ENCODE measurements at places on chromosomes 6 and 20.
A peak's percentile ranks its signal among the peaks of the same experiment; 100 is the strongest.

GRCh38 chr6:125818225-125818657, 27.5 kb downstream of the NCOA7 start:
- H3K27ac ChIP-seq = peak overlapping the region; percentile 96
- no peaks in the 10 kb centered on the region for H3K27me3 ChIP-seq
- peaks cover 10% of the 10 kb centered on the region for H3K36me3 ChIP-seq
- H3K4me1 ChIP-seq = peaks cover 49% of the 10 kb centered on the region
- DNase-seq = no peak

DNA sequence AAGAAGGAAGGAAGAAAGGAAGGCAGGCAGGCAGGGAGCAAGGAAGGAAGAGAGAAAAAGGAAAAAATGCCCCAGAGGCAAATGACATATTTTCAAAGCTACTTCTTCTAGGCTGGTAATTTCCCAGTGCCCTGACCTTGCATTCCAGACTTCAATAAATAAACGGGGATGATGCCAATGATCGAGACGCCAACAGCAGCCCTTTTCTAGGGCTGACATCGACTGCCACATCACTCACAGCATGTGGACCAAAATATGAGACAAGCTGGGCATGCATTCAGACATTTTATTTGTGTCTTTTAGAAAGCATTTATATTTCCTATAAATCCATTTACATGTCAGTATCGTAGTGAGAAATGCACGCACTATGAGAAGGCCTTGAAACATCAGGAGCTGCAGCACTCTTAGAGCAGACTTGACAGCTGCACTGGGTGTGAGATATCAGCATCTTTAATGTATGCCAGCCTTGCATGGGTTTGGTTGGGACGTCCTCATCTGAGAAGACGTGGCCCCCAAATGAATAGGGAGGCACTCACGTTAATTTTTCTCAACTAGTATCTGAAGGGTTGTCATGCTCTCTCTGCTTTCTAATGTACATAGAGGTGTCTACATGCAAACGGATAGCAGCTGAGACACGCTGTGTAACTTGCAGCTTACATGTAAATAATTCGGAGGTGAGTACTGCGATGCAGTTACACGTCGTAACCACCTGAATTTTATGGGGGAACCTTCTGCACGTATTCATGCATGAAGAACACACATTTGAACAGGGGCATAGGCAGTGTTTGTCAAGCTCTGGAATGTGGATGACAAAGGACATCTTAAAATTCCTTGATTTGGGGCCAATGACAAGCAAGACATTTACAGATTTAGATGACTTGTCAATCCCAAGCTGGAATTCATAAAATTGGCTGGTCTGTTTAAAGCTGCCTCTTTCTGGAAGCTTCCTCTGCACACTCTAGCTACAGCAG, 149.1 kb upstream of the AGPAT4 start:
- no peaks in the 10 kb centered on the region for H3K4me1 ChIP-seq
- no peak overlapping the region for H3K4me3 ChIP-seq
- H3K36me3 ChIP-seq = peaks cover 2% of the 10 kb centered on the region
- H3K27me3 ChIP-seq = peaks cover 13% of the 10 kb centered on the region
- no peak overlapping the region for H3K27ac ChIP-seq
- DNase-seq = no peak

DNA sequence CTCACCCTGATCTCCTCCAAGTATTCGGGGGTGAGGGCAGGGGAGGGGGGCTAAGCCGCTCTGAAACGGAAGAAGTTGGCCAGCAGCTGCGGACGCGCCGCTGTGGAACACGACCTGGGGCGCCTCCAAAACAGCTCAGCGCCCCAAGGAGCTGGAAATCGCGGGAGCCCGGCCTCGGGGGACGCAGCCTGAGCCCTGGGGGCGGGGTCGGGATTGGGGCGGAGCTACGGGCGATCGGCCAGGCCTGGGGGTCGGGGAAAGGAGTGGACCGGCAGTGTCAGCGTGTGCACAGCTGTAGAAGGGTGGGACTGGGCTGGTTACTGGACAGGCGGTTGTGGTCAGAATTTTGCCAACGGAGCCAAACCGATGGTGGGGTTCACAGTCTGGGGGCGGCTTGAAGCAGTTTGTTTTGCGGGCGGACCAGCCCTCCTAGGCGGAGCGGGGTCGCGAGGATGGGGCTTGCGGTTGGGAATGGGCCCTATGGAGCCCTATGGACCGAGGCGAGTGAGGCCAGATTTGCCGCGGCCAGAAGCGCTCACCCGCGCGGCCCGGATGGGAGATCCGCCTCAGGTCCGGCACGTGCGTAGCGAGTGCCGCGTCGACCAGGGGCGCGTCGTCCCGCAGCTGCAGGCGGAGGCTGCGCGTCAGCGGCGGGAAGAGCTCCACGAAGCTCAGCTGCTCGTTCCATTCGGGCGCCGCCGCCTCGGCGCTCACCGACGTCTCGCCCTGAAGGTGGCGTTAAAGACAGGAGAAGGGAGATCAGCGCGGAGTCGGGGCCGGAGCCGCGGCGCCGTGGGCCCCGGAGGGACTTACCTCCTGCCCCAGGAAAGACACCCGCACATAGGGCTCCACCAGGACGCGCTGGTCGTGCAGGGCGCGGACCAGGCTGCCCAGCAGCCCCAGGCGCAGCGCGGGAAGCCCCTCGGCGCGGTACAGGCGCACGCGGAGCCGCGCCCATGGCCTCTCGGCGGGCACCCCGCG, 14.3 kb upstream of the SPAG4 start:
- peaks cover 20% of the 10 kb centered on the region for H3K4me1 ChIP-seq
- peaks cover 21% of the 10 kb centered on the region for H3K27me3 ChIP-seq
- peak overlapping the region; percentile 85 for H3K4me3 ChIP-seq
- H3K27ac ChIP-seq = no peak overlapping the region
- DNase-seq = peak; percentile 62

DNA sequence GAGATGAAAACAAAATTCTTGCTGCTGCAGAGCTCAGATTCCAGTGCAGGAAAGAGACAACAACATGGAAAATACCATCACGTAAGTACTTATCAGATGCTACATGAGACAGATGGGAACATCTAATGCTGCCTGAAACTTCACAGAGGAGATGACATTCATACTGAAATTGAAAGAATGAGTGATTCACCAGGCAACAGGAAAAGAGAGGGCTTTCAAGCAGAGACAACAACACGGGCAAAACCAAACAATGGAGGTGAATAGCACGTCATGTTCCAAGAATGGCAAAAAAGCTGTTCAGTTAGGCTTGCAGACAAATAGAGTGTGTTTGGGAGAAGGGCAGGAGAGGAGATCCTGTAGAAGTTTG, 39.3 kb downstream of the GTF2H5 start:
- H3K4me1 ChIP-seq = peaks cover 10% of the 10 kb centered on the region
- no peak for DNase-seq
- H3K27me3 ChIP-seq = peaks cover 16% of the 10 kb centered on the region
- H3K4me3 ChIP-seq = no peak overlapping the region
- H3K36me3 ChIP-seq = no peaks in the 10 kb centered on the region

DNA sequence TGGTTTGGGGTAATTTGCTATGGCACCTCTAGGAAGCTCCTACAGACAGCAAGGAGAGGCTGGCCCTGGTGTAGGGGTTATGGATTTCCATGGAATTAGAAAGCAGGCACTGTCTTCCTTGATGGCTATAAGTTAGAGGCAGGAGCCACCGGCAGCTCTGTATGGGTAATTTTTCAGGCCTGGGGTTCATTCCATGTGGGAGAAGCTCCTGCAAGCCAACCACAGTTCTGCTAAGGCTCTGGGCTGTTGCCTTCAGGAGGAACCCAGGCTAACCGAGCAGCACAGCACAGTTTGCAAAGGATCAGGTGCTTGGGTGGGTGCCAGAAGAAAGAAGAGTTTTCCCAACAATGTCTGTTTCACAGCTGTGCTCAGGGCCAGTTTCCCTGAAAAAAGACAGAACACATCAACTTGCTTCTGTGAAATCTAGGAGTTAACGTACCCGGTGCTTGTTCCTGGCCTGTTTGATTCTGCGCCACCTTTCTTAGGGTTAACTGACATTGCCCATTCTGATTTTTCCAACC, 162.8 kb upstream of the MYLIP start:
- DNase-seq = no peak
- peaks cover 6% of the 10 kb centered on the region for H3K27me3 ChIP-seq
- no peaks in the 10 kb centered on the region for H3K36me3 ChIP-seq
- no peak overlapping the region for H3K4me3 ChIP-seq
- H3K27ac ChIP-seq = no peak overlapping the region
- H3K4me1 ChIP-seq = peaks cover 7% of the 10 kb centered on the region

GRCh38 chr6:41477572-41477971, 68.6 kb upstream of the FOXP4 start:
- H3K4me3 ChIP-seq = no peak overlapping the region
- H3K27me3 ChIP-seq = peaks cover 70% of the 10 kb centered on the region
- H3K36me3 ChIP-seq = peaks cover 12% of the 10 kb centered on the region
- no peak overlapping the region for H3K27ac ChIP-seq

- DNase-seq = no peak
- H3K36me3 ChIP-seq = peaks cover 7% of the 10 kb centered on the region
- H3K4me3 ChIP-seq = no peak overlapping the region
- peak overlapping the region; percentile 19 for H3K27ac ChIP-seq
- H3K27me3 ChIP-seq = no peaks in the 10 kb centered on the region
Observed at GRCh38 chr6:35025232-35026188, 115.6 kb downstream of the TCP11 start.

DNA sequence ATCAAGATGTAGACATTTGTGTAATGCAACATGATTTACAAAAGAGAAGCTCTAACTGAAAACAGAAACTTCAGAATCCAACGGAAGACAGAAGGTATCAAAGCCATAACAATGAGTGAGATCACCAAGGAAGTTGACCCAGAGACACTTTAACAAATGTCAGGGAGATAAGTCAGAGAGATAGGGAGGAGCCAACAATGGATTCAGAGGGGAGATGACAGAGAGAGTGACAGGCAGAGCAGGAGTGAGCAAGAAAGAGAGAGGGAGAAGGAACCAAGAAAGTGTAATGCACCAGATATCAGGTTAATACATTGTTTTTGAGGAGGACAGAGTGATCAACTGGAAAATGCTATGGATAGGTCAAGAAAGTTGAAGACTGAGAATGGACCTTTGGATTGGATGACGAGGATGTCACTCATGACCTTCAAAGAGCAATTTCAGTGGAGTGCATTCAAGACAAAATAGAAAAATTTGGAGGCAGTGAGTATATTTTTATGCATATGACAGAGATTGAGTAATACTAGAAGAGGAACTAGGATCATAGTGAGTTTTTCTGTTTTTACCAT, 86.6 kb downstream of the TRDN start:
- no peak overlapping the region for H3K4me3 ChIP-seq
- no peaks in the 10 kb centered on the region for H3K36me3 ChIP-seq
- no peak for DNase-seq
- H3K27me3 ChIP-seq = no peaks in the 10 kb centered on the region
- no peaks in the 10 kb centered on the region for H3K4me1 ChIP-seq

DNA sequence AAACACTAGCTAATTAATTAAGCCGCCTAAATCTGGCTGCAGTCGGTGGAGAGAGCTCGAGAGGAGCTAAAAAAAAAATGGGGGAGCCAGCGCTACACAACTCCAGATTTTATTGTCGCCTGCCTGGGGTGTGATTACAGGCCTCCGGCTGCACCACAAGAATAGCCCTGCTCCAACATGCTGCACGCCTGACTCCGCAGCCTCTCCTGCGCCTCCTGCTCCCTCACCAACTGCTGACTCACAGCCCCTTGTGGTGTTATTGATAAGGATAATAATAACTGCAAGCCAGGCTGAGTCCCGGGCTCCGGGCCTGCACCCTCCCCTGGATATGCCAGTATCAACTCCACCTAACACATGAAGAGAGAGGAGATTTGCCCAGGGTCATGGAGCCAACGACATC, 16.8 kb downstream of the SIRPA start:
- no peak overlapping the region for H3K27ac ChIP-seq
- H3K36me3 ChIP-seq = peaks cover 4% of the 10 kb centered on the region

DNA sequence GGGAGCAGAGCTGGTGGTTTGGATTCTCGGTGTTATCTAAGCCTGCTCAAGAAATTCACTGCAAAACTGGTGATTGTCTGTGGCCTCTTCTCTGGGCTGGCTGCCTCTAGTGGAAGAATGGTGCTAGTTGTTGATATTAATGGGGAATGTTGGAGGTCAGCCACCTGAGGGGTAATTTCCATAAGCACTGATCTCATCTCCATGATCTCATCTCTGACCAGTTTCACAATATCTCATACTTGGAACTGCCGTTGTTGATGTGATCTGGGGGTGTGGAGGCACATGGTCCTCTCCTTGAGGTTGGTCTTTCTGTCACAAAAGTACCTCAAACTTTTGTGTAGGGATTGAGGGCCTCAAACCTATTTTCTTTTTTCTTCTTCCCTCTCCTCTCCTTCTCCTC, 102.6 kb downstream of the CD109 start:
- peaks cover 2% of the 10 kb centered on the region for H3K36me3 ChIP-seq
- H3K4me3 ChIP-seq = no peak overlapping the region
- H3K27ac ChIP-seq = no peak overlapping the region
- no peaks in the 10 kb centered on the region for H3K4me1 ChIP-seq

DNA sequence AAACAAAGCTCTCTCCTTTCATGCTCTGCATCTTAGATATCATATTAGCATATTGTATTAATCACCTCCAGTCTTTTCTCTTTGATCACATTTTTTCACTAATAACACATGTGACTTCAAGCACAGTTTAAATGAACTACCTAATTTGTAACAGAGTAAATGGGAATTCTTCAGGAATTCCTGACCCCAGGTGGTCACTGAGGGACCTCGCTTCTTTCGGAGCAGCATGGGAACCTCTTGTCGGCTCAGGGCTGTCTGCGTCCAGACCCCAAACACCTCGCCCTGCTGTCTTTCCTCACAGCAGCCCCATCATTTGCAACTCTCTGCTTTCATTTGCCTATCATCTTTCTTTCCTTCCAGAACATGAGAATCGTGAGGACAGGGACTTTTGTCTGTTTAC, 103.5 kb downstream of the DACT2 start:
- DNase-seq = no peak
- H3K4me3 ChIP-seq = no peak overlapping the region
- peaks cover 33% of the 10 kb centered on the region for H3K27me3 ChIP-seq
- peaks cover 4% of the 10 kb centered on the region for H3K4me1 ChIP-seq

DNA sequence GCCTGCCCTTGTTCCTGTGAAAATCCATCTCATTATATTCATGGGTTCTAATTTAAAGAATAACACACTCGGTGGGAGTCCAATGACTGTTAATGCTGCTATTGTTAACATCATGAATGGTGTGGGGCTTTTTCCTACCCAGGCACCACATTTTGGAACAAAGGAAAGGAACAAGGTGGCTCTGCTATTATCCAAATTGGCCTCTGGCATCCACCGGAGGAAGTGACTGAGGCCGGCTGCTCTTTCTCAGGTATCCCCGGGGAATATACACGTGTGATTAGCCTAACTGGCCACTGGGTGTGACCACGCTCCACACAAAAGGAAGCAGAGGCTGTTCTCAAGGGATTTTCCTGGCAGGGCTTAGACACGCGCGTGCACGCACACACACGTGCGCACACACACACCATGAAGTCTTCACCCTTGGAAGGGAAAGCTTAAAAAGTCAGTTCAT, 601.2 kb upstream of the ARID1B start:
- no peak overlapping the region for H3K4me3 ChIP-seq
- no peak overlapping the region for H3K27ac ChIP-seq
- peaks cover 8% of the 10 kb centered on the region for H3K4me1 ChIP-seq
- H3K27me3 ChIP-seq = no peaks in the 10 kb centered on the region
- DNase-seq = no peak

- no peaks in the 10 kb centered on the region for H3K4me1 ChIP-seq
- no peak overlapping the region for H3K4me3 ChIP-seq
- H3K36me3 ChIP-seq = peaks cover 4% of the 10 kb centered on the region
- DNase-seq = no peak
- no peak overlapping the region for H3K27ac ChIP-seq
Observed at GRCh38 chr6:143928853-143929252, 64.6 kb downstream of the ZC2HC1B start.
